IPS-NIHi11 (cell line): ENCODE measurements at places on chromosomes 6 and 20.

GRCh38 chr6:158213925-158214674 lies 46.0 kb downstream of the GTF2H5 start:
- peak; percentile 69 for DNase-seq

- no peak for DNase-seq
Observed at GRCh38 chr6:36318690-36319435, 17.8 kb downstream of the BNIP5 start.

- no peak for DNase-seq
Observed at GRCh38 chr20:25259358-25259757, 11.5 kb downstream of the PYGB start.

DNA sequence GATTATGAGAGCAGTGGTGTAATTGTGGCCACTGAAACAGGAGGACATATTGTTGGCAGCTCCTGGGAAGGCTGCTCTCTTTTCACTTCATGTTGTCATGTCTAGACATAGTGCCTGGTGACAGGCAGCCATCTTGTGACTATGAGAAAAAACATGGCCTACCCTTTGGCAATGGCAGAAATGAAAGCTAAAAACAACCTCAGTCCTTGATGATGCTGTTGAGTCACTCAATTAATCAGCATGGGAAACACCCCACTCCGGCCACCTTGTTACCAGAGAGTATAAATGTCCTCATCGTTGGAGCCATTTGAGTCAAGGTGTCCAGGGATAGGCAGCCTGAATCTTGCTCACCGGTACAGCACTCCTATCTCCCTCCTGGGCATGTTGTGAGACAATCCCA lies 31.2 kb upstream of the HMGA1 start:
- DNase-seq, result no peak

- DNase-seq, result no peak
Observed at GRCh38 chr20:9332791-9333479, 181.5 kb upstream of the LAMP5 start.

- no peak for DNase-seq
Observed at GRCh38 chr6:107811591-107812218, 12.4 kb downstream of the SCML4 start.

- no peak for DNase-seq
Observed at GRCh38 chr6:100962466-100962865, 81.3 kb upstream of the ASCC3 start.

- DNase-seq, result no peak
Observed at GRCh38 chr20:39813190-39813829, 851.2 kb downstream of the DHX35 start.

DNA sequence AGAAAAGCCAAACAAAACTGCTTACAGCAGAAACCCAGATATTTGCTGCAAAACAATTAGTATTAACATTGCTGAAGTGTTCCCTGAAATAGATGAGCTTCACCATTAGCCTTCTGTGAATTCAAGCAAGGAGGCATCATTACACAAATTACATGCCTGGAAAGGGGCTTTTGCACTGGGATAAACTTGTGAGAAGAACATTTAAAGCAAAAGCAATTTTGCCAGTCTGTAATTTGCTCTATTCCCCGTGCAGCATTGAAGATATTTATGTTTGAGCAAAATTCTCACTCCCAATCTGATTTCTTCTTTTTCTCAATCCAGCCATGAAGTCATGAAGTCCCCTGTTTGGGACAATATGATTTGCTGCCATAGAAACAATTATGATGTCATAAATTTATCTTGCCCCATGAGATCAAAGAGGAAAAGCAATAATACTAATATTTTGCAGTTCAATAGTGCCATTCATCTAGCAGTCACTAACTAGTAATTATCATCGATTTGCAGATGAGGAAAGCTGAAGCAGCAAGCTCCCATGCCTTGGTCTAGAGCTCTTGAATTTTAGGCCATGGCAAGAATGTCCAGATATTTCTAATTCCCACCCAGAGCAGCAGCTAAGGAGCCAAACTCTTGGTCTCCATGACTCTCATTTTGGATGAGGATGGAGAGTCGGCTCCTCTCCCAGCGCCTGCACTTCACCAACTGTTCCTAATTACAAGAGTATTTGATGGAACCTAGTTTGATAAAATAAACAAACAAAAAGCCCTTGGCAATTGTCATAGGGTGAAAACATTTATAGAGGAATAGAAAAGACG lies 49.5 kb upstream of the CCN6 start:
- no peak for DNase-seq

GRCh38 chr6:156146891-156147290 lies 630.3 kb upstream of the ARID1B start:
- DNase-seq, result no peak

- DNase-seq, result peak; percentile 63
Observed at GRCh38 chr6:167475947-167476346, 151.1 kb downstream of the TTLL2 start.

DNA sequence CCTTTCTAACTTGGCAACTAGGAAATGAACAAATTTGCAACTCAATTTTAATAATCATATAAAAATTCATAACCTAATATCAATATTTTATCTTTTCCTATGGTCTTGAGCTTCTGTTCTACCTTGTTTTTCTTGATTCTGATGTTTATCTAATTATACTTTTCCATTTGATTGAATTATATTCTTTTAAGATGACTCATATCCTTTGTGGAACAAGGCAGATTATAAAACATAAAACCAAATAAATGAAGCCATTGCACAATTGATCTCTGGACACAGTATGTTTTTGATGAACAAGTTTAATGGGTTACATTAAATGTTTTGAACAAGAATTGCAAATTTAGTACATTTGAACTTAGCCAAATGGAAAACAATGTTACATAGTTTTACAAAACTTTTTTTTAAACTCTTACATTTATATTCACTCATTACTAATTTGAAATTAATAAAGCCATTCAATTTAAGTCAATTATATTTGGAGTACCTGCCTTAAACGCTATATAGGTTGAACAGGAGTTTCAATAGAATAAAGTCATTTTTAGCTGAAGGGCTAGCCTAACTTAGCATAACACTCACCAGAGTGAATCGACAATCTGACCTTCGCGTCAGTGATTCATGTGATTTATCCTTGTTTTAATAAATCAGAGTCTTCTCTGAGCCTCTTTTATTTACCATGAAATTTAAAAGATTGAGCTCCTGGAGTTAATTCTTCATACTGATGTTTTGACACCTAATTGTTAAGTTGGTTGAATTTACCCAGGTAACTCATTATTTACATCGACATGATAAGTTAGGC lies 3.8 kb downstream of the NCOA7 start:
- DNase-seq, result no peak

GRCh38 chr6:37131104-37131959 lies 38.6 kb upstream of the PIM1 start:
- no peak for DNase-seq

DNA sequence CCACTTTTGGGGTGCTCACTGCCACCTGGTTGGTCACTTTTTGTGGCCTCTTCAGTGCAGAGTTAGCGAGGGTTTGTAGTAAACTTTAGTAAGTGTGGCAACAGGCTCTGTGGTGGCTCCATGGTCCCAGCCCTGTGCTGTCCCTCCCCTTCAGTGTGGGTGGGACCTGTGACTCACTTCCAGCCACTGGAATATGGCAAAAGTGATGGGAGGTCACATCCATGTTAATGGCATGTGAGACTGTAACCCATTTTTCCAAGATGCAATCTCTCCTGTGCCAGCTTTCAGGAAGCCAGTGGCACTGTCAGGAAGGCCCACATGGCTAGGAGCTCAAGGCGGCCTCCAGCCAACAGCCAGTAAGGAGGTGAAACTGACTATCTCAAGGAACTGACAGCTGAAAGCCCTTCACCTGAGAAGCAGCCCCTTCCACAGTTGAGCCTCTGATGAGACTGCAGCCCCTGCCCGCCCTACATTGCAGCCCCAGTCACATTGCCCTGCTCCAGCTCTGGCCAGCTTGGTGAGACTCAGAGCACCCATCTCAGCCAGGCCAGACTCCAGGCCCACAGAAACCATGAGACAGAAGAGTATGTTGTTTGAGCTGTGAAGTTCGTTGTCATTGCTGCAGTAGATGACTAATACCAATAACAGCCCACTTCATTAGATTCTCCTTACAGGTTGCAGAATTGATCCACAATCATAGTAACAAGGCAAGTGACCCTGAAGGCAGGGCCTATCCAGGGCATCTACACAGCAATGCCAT lies 13.1 kb upstream of the CST7 start:
- no peak for DNase-seq

DNA sequence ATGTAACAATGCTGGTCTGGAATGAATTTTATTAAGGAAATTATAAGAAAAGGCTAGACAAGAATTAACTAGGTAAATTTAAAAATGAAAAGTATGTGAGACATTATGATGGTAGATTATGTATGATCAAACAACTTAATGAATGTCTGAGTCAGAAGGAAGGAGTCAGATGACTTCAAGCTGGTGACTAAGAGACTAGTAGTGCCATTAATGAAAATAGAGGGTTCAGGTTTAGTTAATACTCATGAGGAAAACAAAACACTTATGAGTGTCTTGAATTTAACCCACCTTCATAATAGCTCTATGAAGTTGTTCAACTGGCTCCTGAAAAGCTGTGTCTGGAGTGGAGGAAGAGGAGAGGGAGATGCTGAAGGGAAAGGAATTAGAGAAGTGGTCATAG lies 256.3 kb downstream of the ADGRB3 start:
- no peak for DNase-seq

- DNase-seq, result no peak
Observed at GRCh38 chr6:166848979-166849748, 107.2 kb downstream of the RNASET2 start.

DNA sequence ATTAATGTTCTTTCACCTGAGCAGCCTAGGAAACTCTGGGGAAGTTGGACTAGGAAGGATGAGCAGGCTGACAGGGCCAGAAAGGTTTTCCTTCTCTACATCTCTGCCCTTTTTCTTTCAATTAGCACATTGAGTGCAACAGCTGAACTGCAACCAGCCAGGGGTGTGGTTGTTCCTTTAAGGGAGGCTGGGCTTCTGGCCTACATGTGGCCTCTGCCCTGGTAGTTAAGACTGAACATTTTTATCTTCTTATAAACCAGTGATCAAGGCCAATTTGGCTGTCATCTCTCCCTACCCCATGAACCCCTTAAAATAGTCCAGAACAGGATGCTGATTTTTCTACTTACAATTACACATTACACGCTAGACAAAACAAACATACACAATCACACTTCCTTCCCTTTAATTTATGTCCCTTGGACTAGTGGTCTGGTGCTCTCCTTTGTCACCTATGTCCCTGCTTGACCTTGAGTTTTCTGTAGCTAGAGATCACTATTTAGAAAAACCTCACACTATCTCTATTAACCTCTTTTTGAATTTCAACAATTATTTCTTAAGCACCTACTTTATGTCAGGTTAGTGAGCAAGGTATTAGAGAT lies 60.3 kb downstream of the RNF217 start:
- DNase-seq, result no peak

DNA sequence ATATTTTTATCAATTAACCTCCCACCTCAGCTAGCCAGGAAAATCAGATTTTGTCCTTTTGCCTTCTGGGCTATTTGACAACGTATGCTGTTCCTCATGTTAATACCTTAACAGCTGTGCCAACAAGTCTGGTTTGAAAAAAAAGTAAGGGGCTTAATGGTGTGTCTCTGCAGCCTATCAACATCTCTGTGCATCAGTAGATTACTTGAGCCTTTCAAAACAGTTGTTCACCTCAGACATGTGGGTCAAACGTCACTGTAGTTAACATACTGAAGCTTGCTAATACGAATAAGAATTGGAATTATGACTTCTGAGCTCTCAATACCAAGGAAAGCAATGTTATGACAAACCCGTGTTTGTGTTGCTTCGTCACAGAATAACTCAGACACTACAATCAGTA lies 23.0 kb downstream of the CEP57L1 start:
- DNase-seq, result no peak

DNA sequence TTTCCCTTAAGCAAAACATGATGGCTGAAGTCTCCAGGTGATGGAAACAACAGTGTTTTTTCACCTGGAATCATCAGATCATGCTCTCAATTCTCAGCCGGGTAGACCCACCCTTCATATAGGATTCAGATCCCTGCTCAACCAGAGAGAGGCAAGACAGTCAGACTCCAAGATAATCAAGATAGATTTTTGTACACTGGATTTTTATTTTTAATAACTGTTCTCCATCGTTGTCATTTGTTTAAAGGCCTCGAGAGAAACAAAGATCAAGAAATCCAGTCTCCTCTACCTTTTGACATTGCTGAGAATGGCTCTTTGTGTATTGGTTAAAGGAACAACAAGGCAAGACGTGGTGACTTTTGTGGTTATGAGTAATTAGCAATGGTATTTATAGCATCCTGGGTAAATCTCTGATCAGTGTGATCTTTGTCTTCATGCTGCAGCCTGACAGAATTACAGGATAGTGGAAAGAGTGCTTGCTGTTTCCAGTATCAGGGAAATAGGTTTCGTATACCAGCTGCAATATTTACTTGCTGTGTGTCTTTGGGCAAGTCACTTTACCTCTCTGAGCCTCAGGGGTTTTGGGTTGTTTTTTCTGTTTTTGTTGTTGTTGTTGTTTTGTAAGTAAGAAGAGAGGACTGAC lies 29.9 kb downstream of the ID4 start:
- DNase-seq, result no peak

DNA sequence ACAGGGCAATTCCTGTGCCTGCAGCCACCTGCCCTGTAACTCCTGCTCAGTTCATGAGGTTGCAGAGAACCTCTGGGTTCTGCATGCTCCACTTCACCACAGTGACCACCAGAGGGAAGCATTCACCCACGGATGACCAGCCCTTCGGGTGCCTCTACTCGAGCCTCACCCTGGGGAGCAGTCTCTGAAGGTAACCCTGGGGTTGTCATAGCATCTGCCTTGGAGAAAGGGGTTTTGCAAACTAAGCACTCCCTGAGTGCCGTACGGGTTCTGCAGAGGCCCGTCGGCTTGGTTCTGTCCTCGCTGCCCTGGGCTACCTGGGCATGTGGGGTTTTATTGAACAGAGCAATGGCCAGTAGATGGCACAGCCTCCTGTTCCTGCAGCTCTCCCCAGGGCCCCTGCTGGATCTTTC lies 10.2 kb upstream of the CST5 start:
- peak; percentile 65 for DNase-seq

GRCh38 chr20:23627501-23627900 lies 10.3 kb downstream of the CST3 start:
- DNase-seq, result no peak

- no peak for DNase-seq
Observed at GRCh38 chr6:117676577-117677218, 1.4 kb downstream of the NUS1 start.

DNA sequence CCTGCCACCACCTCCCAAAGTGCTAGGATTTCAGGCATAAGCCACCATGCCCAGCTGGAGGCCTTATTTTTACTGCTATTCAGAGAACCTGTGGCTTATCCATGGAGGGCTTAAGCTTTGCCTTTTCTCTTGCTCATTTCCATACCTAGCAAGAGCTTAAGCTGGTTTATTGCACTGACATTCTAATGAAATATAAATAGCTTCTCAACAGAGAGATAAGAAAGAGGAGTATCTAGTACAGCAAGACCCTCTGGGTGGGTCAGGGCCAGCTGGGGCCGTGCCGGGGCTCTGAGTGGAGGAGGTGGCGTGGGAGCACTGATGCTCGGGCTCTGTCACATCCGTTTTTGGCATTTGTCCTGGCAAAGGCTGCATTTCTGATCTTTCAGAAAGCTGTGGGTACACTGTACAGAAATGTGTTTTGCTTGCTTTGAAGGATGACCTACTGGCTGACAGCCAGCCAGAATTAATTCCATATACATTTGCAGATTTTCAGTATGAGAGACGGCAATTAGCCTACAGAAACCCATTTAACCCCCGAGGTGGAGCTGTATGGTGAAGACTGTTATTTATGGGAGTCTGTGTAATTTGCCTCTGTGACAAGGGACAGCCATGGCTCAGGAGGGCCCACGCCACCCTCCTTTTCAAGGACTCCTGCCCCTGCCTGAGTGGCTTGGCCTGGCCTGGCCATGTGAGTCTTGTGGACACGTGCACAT lies 181.6 kb upstream of the AKAP12 start:
- no peak for DNase-seq

- no peak for DNase-seq
Observed at GRCh38 chr6:134094441-134094840, 42.0 kb upstream of the SLC2A12 start.
